Progenitor cell of endocrine pancreas (in vitro differentiated cells): ENCODE measurements at places on chromosomes 5 and 9. TPM values are rescaled to one million over a fixed set of nuclear protein-coding genes. Genes with fewer than 3 reads are reported as not detected.

DNA sequence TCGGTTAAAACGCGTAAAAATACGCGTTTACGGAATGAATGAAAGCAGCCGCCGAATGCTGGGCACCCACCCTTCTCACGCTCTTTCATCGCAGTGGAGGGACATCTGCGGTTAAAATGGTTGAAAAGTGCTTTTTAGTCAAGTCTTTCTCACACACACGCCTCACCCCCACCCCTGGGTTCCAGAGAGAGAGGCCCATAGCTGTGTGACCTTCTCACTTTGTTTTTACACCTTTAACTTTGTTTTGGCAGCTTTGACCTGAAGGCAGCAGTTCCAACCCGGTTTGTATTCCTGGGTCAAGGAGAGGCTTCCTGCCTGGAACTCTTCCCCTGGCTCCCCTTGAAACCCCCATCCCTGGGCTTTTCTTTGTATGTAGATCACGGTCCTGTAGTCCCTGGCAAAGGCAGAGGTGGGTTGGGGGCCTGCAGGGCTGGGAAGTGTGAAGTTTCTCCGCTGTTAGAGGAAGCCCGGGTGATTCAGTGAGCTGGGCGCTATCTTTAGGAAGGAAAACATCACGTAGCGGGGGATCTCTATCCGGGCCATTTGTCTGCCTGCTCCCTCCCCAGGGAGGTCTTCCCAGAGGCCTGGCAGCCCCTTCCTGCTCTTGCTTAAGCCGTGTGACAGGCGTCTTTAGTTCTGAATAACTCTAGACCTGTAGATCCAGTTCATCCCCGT, 29.6 kb downstream of the SPRY4 start:
- DNase-seq = no peak

DNA sequence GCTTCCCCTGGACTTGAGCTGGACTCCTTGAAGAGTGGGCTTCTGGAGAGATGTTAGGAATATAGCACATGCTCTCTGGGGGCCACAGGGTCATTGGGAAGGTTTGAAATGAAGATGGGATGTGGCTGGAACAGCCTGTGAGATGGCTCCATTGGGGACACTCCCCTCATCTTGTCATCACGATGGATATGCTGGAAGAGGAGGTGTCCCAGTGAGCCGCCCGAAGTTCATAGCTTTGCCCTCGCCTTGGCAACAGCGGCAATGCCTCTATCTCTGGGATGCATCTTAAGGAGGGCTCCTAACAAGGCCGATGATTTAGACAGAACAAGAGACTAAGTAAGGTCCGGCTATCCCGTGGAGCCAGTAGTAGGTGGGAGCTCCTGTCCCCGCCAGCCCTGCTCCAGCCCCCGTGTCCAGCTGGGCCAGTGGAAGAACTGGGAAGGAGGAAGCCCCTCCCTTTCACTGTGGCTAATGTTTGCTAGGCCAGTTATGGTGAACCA, 23.9 kb downstream of the AMBP start:
- no peak for DNase-seq

DNA sequence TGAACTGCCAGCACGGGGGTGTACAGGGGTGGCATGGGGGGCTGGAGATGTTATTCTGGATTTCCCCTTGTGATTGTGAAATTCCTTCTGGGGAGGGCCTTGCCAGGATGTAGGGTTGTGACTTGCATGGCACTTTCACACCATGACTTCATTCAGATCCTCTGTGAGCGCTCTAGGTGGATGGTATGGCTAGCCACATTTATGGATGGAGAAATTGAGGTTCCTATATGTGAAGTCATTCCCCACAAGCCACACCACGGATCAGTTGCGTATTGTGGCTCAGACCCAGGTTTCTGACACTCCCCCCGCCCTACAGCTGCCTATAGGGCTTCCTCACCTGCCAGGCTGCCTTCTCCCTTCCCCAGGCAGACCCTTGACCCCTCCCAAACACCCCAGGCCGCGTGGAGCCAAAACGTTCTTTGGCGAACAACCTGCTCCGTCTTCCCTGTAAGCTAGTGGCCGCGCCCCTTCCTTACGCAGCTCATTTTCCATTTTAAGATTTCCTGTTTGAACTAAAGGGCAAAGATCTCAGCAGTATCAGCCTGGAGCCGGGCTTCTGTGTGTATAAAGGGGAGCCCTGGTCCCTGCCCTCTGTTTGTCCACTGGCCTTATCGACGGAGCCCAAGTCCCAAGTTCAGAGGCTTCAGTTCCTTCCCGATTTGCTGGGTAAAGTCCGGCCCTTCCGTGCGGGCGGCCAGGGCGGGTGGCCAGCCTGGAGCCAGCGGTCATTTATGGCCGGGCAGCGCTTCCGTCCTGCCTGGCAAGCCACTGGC, 97.8 kb upstream of the KLF4 start:
- no peak for DNase-seq

DNA sequence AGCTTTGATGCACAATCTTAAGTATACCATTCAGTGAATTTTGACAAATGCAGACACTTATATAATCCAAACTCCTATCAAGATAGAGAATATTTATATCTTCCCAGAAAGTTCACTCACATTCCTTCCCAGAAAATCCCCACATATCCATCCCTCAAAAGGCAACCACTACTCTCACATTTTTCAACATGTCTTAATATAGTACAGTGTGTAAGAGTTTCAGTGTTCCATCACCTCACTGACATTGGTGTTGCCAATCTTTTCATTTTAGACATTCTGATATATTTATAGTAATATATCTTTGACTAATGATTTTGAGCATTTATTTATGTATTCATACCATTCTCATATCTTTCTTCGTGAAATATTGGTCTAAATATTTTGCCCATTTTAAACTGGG, 38.1 kb upstream of the JAK2 start:
- no peak for DNase-seq

- no peak for DNase-seq
Measured at GRCh38 chr5:756171-756570, 28.4 kb downstream of the ZDHHC11B start.

- no peak for DNase-seq
Measured at GRCh38 chr5:180116077-180116999, 44.8 kb upstream of the RNF130 start.

DNA sequence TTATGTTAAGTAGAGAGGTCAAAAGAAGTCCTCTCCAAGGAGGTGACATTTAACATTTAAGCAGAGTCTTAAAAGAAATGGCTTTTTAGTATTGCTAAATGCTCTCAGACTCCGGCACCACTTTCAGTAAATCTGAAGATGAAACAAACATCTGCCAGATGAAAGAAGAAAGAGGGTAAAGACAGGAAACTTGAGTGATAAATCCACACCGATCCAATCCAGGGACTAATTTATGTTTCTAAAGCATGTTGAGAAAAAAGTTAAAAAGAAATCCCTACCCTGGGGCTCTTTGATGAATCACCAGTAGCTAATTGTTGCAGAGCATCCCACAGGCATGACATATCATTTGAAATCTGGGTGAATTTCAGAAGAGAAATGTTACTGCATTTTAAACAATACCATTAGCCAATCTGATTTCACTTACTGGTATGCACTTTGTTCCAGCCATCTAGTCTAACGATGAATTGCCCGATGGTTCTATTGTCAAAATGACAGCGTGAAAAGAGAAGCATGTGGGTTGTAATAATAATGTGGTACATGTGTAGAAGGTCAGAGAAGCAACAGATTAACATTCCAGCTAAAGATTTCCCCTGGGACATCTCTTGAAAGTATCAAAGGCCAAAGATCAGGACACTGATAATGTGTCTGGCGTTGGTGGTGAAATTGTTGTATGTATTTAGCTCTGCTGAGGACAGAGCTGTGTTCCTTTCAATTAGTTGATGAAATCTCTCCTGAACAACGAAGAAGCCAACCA, 485.7 kb downstream of the CSNK1G3 start:
- no peak for DNase-seq

DNA sequence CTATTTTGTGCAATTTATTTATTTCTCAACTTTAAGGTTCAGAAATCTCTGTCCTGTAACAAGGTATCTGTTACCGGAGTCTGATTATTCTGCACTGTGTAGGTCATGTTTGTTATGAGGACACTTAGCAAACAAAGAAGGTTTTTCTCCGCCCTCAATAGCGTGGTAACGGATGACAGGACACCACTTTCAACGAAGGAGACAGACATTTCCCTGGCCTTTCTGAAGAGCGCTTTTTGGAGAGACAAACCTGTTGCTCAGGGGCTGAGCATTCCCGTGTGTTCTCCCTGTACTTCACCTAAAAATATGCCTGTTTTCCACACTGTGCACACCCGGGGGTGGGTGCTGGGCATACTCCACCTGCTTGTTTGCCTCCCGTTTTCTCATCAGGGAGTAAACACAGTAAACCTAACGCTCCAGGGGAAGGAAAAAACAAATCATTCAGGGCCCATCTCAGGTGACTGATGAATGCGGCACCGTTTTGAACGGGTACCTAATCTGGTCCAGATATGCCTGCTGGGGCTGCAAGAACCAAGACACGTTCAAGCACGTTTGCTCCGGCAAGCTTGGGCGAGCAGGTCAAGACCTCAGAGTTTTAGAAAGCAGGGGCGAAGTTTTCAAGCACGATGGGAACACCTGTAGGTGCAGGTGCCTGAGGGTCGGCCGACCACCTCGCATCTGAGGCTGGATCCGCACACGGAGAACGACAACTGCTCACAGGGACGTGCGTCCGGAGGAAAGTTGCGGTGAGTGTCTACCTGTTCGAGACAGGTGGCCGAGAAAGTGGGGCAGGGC, 859 bp downstream of the RETREG1 start:
- no peak for DNase-seq

PCDHGA8 gene
- total RNA-seq = 1.5 and 1.9 TPM in 2 replicates

FOXI1 gene
- not detected in 2 replicates for total RNA-seq
